ENCODE measurements at places on chromosomes 5 and 9.

- no peak for DNase-seq
Measured at GRCh38 chr5:68757626-68758212, 336.1 kb upstream of the SLC30A5 start.

- no peak for DNase-seq
Measured at GRCh38 chr9:114988962-114989599, 58.7 kb upstream of the TNFSF8 start.

DNA sequence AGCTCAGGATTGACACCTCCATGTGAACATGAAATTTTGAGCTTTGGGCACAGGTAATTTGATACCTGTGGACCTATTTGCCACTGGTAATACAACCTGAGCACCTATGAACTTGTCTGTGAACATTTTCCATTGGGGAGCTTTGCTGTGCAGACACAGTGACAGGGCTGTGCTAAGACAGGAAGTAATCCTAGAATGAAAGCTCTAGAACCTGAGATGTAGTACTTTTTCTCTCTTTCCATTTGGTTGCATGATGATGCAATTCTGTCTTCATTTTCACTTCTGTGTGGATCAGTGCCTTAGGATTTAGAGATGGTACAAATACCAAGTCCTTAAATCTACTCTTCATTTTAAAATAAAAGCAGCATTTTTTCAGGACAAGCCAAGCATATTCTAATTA lies 216.9 kb downstream of the NR3C1 start:
- DNase-seq, result no peak

DNA sequence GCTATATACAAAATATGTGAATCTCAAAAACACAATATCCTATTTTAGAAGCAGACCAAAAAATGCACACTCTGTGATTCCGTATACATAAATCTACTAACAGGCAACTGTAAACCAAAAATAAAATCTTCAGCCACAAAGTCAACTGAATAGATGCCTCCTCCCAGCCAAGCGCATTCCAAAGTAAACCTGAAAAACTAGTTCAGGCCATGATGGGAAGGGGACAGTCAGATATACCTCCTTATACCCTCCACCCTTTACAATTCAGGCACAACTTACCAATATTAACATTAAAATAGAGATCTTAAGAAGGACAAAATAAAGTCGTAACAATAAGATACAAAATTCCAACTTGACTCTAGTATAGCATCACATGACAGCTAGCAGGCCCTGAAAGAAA lies 1604.5 kb upstream of the NUDT12 start:
- no peak for DNase-seq

DNA sequence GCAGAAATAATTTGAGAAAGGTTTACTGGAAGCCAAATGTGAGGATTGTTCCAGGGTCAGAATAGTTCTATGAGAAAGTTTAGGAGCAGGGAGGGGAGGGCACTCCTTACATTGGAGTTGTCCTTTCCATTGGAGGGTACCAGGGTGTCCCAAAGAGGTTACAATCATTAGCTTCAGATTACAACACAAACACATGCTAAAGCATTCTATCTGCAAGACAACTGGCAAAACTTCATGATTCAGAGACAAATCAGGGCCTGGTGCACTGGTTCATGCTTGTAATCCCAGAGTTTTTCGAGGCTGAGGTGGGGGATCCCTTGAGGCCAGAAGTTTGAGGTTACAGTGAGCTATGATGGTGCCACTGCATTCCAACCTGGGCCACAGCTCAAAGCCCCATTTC lies 51.8 kb downstream of the NSUN2 start:
- no peak for DNase-seq

- no peak for DNase-seq
Measured at GRCh38 chr5:173205916-173206315, 29.1 kb downstream of the NKX2-5 start.

GRCh38 chr9:38185647-38186403 lies 116.8 kb upstream of the SHB start:
- no peak for DNase-seq

GRCh38 chr9:35431467-35431866 lies 58.4 kb upstream of the RUSC2 start:
- no peak for DNase-seq

GRCh38 chr5:82522897-82523296 lies 244.7 kb upstream of the RPS23 start:
- no peak for DNase-seq

GRCh38 chr5:99105216-99105615 lies 176.4 kb upstream of the CHD1 start:
- DNase-seq, result no peak

- DNase-seq, result no peak
Measured at GRCh38 chr9:111851553-111851952, 45.1 kb upstream of the UGCG start.

DNA sequence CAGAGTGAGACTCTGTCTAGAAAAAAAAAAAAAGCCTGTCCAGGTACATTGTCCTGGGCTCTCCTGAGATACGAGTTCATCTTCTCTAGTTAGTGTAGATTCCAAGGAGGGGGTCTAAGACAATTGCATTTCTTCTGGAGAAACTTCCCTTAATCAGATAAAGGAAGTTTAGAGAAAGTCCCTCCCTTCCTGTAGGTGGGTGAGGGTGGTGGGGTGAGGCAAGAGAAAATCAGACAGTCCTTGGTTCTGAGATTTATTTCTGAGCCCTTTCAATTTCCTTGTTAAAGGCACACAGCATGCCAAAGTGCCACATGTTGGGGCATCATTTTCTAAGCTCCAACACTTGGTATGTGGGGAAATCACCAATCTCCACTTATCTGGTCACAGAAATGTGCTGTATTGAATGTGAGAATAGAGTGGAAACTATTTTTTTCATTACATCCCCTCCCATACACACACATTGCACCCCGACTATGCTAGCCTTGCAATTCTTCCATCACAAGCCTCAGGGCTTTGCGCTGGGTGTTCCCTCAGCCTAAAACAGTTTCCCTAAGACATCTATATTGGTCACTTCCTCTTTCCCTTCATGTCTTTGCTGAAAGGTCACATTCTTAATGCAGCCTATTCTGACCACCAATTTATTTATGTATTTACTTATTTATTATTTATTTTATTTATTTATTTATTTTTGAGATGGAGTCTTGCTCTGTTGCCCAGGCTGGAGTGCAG lies 5.1 kb upstream of the TUT7 start:
- no peak for DNase-seq

DNA sequence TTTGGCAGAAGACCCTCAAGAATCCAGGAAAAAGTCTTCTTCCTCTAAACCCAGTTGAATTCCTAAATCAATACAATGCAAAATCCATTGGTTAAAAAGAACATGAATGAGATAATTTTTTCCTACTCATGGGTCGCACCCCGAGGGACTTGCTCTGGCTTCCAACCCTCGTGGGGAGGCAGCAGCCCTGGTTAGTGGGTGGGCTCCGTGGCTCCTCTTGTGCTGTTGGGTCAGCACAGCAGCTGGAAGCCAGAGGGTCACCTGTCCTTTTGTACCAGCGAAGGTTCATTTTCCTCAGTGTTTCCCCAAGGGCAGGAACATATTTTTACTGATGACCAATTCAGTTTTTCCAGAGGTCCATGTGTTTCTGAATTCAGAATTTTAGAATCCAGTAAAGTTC lies 120.6 kb upstream of the S1PR3 start:
- DNase-seq, result no peak

GRCh38 chr9:99030610-99031109 lies 74.3 kb upstream of the TGFBR1 start:
- DNase-seq, result no peak

DNA sequence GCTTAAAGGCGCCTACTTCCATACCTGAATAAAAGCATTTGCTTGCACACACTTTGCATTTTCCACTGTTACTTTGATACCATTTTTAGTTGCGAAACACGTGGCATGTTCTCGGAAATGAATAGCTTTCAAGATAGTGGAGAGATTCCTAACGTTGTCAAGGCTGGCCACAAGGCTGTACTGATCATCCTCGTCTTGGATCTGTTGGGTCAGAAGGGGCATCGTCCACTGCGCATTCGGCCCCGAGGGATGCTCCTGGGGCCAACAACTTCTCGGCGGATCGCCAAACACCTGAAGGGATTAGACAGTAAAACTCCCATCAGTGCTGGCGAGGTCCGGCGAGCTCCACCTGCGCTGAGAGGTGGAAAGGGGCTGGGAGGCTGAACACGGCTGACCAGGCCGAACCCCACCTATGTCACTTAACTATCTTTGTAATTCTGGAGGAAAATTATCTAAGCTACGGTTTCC lies 599 bp downstream of the RAD1 start:
- DNase-seq, result no peak

DNA sequence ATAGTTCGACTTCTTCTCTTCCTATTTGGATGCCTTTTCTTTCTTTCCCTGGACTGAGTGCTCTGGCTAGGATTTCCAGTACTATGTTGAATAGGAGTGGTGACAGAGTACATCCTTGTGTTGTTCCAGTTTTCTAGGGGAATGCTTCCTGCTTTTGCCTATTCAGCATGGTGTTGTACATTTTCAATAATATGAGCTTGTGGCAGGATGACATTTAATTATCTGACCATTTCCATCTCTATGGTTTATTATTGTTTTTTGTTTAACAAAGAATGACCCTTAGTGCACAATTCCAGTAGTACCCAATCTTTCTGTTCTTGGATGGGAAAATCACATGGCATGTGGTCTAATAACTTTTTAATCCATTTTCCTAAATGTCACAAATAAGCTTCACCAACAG lies 135.6 kb upstream of the SLC12A2 start:
- DNase-seq, result no peak

DNA sequence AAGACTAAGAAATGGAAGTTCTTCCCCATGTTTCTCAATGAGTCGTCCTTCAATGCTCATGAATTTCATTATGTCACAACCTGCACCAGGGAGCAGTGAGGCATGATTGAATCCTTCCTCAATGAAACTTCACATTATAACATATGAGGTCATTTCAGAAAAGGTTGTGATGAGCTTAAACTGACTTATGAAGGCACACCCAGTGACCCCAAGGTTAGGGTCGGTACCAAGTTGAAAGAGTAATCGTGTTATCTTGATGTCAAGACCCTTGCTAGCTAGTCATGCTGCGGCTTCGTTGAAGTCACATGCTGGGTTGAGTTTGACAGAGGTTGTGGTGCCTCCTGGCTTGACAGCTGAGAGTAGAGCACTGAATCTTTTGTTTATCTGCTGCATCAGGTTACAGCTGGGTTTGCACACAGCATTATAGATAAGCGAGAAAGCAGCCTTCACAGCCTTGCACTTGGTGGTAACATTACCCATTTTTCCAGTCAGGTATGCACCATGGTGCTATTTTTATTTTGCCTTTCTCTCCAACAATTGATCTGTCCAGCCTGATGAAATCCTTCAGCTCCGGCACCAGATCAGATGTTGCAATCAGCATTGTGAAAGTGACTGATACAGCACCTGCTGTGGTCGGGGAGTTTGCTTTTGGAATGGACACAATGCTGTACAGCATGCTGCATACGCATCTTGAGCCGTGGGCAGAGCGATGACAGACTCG lies 133.2 kb downstream of the ERCC6L2 start:
- DNase-seq, result no peak

DNA sequence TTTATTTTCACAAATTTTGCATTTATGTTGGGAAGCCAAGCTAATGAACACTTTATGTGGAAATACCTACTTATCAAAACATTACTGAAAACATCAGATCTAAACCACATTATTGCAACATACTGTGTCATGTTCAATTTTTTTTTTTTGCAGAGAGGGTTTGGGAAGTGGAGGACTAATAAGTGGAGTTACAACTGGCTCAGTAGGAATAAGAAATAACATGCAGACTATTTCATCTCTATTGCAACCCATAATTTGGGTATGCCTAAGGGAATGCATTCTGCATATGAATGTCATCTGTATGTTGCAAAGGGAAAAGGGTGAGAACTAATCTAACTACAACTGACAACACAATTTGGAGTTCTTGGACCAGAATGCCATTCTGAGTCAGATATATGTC lies 41.8 kb downstream of the APC start:
- DNase-seq, result no peak

- no peak for DNase-seq
Measured at GRCh38 chr5:54062958-54063357, 247.4 kb downstream of the ARL15 start.

DNA sequence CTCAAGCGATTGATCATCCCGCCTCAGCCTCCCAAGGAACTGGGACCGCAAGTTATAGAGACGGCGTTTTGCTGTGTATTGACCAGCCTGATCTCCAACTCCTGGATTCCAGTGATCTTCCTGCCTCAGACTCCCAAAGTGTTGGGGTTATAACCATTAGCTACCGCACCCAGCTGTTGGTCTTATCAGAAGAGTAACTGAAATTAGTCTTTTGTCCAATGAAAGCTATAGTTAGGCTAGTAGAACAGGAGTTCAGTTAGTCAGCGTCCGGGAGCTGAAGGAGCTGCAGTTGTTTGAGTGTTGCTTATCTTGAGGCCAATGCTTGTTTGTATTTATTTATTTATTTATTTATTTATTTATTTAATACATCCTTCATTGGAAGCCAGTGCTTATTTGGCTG lies 3.2 kb upstream of the MIGA2 start:
- DNase-seq, result no peak

DNA sequence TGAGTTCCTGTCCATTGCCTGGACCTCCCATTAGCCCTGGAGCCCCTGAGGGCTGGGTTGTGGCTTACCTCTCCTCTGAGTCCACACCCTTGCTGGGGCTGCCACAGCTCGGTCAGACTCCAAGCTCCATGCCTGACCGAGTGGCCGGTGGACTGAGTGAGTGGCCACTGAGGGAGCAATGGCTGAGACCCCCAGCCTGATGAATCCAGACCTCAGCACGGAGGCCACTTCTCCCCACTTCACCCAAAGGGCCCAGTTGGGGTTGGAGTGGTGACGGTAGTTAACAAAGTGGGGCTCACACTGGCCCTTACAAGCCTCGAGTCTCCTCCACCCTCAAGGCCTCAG lies 28.8 kb downstream of the PDGFRB start:
- DNase-seq, result no peak

DNA sequence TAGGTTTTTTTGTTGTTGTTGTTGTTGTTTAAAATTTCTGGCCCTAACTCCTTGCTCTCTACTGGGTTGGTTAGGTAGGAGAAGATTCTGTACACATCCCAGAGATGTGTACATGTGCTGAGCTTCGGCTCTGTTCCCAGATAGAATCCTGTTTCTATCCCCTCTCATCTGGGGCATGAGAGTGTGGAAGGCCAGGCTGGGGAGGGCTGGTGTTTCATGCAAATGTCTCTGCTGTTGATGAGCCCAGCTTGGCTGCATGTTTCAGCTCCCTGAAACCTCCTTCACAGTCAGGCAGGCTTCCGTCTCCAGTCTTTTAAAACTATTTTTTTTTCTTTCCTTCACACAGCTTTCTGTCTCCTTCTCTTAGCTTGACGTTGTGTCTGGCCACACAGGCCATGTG lies 526.9 kb upstream of the KLF4 start:
- no peak for DNase-seq

DNA sequence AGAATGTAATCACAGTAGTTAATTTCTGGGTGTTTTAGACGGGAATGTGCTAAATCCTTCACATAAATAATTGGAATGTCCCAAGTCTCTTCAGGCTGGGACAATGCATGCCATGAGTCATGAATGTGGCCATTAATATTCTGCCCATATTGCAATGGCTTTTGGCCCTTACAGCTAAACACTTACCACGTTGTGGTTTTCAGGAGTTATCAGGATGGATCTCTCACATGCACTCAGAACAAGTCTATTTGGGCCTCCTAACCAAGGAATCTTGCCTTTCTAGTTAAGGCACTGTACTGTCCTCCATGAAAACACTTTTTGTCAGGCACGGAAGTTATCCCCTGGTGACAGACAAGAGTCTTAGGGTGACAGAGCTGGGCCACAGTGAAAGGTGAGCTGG lies 32.7 kb downstream of the PKD2L2 start:
- no peak for DNase-seq

- no peak for DNase-seq
Measured at GRCh38 chr9:108668938-108669335, 186.8 kb downstream of the ACTL7B start.
